ENCODE measurements at places on chromosomes 13 and 19.

DNA sequence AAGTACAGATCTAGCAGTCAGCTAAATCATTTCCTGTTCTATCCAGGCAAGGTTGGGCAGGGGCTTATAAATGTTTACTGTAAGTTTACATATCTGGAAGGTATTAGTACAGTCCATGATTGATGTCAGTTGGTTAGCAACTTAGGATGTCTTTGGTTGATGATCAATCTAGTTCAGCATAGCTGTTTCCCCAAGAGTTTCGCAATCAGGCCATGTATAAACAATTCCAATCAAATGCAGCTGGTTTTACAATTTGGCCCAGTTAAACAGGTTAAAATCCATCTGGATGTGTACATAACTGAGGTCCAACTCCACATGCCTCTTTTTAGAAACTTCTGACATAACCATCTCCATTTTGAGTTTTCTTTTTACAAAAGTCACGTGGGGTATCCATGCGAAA lies 6.9 kb downstream of the ZNF221 start:
- no peak for DNase-seq

DNA sequence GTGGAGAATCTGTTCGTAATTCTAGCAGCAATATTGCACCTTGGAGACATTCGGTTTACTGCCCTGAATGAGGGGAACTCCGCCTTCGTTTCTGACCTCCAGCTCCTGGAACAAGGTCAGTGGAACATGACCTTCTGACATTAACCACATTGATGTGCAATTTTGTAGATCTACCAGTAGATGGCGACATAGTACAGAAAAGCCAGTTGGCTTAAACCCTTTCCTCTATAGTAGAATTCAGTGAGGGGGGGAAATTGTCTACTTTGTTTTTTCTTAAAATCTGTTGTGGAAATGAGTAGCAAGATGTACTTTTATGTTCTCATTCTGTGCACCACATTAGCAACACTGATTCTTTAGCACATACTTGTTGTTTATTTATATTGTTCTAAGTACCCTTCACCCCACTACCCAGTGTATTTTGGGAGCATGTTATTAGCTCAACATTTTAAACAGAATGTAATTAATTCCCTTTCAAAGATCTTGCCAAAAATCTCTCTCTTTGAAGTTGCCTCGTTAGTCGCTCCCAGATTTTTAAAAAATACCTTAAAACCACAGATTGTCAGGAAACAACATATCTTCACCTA lies 332.2 kb downstream of the MYO16 start:
- DNase-seq, result no peak

DNA sequence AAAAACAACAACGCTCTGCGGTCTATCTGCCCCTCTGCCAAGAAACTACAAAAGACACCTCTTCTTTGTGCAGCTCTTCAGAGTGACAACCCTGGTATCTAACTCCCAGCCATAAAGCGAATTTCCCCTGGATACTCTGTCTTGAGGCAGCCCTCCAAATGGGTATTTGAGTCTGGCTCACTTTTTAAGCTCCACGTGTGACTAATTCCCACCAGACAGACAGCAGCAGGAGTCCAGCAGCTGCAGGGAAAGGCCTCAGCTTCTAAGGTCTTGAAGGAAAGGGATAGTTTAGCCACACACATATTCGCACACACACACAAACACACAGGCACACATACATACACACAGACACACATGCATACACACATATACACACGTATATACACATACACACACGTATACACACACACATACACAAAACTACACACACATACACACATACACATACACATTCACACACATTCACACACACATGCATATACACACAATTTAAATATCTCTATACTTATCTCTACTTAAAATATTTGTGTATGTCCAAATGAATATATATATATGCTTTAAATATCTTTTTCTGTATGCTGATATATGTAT lies 188.8 kb downstream of the TSHZ3 start:
- no peak for DNase-seq

- no peak for DNase-seq
Measured at GRCh38 chr19:11649941-11650340, 52.7 kb downstream of the ZNF627 start.

DNA sequence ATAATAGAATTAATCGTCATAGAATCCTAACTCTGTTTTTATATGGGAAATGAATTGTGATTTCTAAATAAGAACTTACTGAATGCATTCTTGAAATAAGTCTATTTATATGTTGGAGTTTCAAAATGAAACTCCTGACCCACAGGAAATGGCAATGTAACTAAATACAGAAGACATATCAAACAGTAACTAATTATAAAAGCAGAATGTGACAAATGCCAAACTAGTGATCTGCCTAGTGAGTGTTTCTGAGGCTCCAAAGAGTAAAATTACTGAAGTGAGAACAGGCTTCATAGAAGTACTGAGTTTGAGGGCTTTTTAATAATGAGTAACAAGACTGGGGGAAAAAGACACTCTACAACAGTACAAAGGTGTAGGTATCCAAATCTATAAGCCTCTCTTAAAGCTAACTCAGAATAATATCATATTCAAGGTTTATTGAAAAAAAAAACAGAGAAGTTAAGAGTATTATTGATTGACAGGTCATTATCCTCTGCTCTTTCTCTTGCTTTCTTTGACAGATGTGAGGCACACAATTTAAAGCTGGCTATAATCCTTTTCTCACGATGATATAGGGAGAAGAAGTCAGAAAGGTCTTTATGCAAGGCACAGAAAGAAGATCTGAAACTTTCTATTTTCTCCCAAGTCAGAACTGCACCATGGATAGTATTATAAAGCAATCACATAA lies 17.4 kb upstream of the ATXN8OS start:
- DNase-seq, result no peak
